ENCODE measurements at places on chromosomes 13 and 19.
A peak's percentile ranks its signal among the peaks of the same experiment; 100 is the strongest.

- DNase-seq = no peak
Observed at GRCh38 chr13:113513761-113514160, 23.2 kb upstream of the DCUN1D2 start.

- no peak for DNase-seq
Observed at GRCh38 chr19:33403221-33403972, 29.9 kb downstream of the CEBPG start.

- DNase-seq = no peak
Observed at GRCh38 chr13:41203810-41204209, 9.4 kb upstream of the KBTBD7 start.

DNA sequence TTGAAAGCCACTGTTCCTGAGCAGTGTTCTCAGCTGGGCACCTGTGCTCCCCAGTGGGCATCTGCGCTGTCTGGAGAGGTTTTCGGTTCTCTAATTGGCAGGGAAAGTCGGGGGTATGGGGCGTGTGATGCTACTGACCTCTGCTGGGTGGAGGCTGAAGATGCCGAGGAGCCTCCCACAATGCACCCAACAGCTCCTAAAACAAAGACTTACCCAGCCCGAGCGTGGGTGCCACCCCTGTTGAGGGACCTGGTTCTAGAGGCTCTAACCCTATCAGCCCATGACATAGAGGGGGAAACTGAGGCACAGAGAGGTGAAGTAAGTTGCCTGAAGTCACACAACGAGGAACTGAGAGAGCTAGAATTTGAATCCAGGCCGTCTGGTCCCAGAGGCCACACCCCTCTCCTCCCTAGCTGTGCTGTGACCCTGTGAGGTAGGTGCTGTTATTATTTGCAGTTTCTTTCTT lies 2.3 kb downstream of the SPACA4 start:
- DNase-seq = peak; percentile 29

GRCh38 chr19:43797118-43797517 lies 5.1 kb downstream of the LYPD5 start:
- DNase-seq = no peak

DNA sequence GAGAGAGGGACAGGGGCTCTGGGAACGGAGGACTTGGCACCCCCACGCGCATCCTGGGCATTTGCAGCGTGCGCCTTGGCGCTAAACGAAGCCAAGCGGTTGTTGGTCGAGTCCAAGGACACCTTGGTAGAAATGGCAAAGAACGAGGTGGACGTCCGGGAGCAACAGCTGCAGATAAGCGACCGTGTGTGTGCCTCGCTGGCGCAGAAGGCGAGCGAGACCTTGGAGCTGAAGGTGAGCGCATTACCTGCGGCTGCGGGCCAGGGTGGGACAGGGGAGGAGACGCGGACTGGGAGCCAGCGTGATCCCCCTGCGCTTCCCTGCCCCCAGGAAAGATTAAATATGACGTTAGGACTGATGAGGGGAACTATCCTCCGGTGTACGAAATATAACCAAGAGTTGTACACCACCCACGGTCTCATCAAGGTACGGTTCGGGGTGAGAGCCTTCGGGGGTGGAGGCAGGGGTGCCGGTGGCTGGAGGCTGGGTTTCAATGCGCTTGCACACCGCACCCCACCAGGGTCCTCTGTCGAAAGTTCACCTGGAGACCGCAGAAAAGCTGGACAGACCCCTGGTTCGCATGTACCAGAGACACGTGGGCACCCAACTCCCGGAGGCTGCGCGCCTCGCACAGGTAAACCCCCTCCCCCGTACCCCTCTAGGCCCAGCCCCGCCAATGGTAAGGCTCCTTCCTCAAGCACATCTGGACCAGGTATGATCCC lies 27.8 kb upstream of the CASP14 start:
- no peak for DNase-seq

DNA sequence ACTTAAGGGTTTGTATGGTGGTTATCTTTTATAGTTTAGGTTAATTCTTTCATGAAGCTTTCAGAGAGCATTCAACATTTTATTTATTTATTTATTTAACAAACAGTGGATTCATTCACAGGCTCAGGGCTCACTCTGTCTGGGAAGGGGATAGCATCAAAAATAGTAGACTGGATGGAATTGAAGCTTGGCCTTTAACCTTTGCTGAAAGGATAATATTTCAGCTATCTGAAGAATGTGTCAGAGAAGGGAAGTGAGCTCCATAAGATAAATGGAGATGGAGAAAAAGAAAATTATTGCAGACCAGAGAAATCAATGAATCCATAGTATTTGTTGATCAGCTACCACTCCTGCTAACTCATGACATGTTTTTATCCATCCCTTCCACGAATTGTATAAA lies 305.6 kb downstream of the COG6 start:
- DNase-seq = no peak

- DNase-seq = no peak
Observed at GRCh38 chr13:41271456-41272285, 8.3 kb upstream of the MTRF1 start.

- no peak for DNase-seq
Observed at GRCh38 chr13:30049692-30050091, 199.3 kb upstream of the UBL3 start.

DNA sequence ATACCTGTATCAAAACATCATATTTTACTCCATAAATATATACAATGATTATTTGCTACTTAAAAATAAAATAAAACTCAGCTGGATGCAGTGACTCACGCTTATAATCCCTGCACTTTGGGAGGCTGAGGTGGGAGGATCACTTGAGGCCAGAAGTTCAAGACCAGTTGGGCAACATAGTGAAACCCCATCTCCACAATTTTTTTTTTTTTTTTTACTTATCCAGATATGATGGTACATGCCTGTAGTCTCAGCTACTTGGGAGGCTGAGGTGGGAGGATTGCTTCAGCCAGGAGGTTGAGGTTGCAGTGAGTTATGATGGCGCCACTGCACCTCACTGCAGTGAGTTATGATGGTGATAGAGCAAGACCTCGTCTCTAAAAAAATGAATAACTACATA lies 22.4 kb downstream of the POU2F2 start:
- DNase-seq = no peak

GRCh38 chr19:37963190-37963936 lies 56.4 kb downstream of the SIPA1L3 start:
- no peak for DNase-seq

DNA sequence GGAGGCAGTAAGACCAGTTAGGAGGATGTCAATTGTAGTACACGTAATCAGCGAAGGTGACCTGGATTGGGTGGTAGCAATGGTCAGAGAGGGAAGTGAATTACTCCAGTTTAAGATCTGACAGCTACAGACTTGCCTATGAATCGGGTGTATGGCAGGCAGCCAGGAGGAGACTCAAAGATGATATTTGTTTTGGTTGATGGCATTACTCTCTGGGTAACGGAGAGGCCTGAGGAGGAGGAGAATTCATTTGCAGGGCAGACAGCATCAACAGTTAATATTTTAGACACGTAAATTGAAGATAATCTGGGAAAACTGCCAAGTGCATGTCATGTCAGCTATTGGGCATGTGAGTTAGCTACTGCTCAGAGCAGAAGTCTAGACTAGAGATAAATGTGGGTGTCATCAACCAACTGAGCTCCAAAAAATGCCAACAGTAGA lies 109.2 kb downstream of the SGCG start:
- DNase-seq = no peak

DNA sequence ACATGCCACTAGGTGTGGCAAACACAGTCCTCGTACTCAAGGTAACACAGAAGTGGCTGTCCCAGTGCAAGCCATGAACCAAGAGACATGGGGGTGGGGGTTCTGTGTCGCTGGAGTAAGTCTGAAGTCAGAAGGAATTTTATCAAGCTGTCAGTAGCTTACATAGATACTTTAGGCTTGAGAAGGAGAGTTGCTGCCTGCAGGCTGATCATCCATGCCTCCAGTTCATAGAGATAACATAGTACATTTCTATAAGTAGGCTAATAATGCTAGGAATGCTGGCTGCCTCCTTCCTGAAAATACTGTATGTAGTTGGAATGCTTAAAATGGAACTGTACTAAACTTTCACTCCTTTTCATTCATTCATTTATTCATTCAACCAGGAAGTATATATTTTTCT lies 70.1 kb downstream of the CAB39L start:
- no peak for DNase-seq

DNA sequence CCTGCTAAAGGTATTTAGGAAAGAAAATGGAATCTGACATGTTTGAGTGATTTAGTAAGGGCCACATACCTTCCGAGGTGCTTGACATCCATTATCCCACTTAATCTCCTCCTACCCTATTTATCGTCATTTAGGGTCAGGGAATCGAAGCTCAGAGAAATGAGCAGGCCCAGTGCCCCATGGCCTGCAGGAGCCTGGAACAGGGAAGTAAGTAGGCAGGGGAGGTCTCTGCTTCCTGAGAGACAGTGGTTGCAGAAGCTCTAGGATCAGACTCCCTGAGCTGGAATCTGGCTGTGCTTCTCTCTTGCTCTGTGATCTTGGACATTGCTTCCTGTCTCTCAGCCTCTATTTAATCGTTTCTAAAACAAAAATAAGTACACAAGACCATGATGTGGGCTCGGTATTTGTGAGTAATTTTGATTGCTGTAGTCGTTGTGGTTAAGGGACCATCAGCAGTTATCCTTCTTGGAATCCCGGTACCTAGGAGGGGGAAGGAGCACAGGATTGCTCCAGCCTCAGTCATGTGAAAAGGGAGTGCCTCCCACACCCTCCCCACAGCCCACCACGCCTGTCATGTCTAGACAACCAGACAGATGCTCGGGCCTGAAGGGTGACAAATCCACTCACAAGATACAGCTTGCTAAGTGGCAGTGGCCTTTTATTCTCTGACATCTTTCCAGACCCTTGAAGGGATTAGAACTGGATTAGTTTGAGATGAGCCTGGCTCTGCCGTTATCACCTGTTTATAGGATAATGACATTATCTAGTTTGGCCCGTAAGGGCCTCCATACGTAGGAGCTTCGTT lies 169.2 kb upstream of the TSHZ3 start:
- DNase-seq = peak; percentile 34

DNA sequence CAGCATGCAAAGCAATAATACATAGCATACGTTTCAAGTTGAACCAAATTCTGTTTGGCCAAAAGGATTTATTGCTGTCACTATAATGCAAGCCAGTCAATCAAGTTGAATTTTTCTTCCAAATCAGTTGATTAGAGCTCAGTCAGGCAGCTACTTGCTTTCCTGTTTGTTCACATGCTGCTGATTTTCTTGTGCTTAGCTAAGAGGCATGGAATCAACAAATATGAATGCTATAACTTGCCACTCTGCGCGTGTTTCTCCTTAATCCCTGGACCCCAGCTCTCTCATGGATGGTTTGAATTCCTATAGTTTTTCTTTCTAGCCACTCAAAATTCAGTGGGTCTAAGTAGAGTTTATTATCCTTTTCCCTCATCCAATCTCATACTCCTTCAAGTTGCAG lies 311.3 kb downstream of the KLF5 start:
- DNase-seq = no peak

GRCh38 chr19:30807278-30807677 lies 435.1 kb downstream of the ZNF536 start:
- no peak for DNase-seq

DNA sequence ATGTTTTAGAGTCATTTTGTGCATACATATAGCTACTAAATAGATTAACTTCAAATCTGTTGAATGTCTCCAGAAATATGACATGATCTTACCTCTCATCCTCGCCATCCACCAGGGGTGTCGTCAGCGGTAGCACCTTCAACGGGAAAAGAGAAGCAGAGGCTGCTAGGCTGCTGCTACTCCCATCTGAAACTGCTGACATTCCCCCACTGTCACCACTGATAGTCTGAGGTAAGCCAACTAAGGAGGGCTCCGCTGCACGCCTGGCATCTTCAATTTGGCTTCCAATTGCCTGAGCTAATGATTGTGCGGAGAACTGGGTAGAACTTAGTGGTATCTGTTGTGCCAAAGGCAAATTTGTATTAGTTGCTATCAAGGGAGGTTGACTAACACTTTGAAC lies 3.1 kb downstream of the TSC22D1 start:
- DNase-seq = no peak

GRCh38 chr13:47588676-47589075 lies 412.4 kb downstream of the SUCLA2 start:
- no peak for DNase-seq

DNA sequence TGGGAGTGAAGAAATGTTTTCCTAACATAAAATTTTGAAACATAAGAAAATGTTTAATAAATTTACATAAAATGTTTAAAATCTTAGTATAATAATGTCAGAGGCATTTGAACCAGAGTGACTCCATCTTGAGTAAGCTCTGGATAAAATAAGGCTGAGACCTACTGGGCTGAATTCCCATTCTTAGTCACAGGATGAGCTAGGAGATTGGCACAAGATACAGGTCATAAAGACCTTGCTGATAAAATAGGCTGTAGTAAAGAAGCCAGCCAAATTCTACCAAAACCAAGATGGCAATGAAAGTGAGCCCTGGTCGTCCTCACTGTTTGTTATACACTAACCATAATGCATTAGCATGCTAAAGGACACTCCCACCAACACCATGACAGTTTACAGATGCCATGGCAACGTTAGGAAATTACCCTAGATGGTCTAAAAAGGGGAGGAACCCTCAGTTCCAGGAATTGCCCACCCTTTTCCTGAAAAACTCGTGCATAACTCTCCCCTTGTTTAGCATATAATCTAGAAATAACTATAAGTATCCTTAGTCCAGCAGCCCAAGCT lies 1184.0 kb downstream of the UQCRFS1 start:
- DNase-seq = no peak
